ENCODE measurements at places on chromosomes 7 and 10. TPM values are rescaled to one million over a fixed set of nuclear protein-coding genes. Genes with fewer than 3 reads are reported as not detected.

- DNase-seq: peak; percentile 76
Observed at GRCh38 chr7:94374231-94374630, 20.5 kb upstream of the COL1A2 start.

DNA sequence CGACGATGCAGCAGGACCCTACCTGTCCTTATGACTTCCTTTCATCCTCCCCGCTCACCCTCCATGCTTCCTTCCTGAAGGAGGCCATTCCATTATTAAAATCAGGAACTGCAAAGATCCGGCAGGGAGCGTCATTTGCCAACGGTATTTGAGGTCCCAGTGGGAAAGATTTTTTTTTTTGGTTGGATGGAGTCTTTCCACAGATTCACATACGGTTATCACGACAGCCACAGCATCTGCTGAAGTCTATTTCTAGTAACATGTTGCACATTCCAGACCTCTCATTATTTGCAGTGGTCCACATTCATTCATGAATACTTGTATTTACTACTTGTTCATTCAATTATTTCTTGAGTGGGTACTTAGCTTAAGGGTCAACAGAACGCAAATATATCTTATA is 94.7 kb upstream of the LYZL2 start:
- no peak for DNase-seq

- no peak for DNase-seq
Observed at GRCh38 chr7:73829505-73829904, 1.3 kb upstream of the CLDN4 start.

DNA sequence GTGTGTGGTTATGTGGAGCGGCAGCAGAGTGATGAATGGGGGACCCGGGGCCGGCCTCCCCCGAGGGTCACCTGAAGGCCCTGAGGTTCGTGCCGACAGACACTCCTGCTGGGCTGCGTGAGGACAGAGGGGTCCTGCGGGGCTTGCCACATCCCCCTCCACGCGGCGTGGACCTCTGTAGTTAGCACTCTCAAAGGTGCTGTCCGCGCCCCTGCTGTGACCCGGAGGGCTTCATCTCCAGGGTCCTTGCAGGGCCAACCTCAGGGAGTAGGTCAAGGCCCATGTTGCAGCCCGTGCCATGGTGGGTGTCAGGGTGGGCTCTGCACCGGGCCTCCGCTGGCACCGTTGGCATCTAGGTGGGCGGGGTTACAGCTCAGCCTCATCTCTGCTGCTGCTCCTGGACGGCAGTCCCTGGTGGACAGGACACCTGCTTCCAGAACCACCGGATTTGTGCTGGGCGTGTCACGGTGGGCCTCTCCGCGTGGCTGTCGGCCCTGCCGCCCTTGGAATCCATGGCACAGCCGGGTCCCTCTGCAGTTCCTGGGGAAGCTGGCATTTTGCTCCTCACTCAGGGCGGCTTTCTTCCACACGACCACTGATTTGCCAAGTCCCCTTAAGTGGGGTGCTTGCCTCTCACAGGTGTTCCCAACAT is 19.8 kb upstream of the GET4 start:
- DNase-seq: no peak

DNA sequence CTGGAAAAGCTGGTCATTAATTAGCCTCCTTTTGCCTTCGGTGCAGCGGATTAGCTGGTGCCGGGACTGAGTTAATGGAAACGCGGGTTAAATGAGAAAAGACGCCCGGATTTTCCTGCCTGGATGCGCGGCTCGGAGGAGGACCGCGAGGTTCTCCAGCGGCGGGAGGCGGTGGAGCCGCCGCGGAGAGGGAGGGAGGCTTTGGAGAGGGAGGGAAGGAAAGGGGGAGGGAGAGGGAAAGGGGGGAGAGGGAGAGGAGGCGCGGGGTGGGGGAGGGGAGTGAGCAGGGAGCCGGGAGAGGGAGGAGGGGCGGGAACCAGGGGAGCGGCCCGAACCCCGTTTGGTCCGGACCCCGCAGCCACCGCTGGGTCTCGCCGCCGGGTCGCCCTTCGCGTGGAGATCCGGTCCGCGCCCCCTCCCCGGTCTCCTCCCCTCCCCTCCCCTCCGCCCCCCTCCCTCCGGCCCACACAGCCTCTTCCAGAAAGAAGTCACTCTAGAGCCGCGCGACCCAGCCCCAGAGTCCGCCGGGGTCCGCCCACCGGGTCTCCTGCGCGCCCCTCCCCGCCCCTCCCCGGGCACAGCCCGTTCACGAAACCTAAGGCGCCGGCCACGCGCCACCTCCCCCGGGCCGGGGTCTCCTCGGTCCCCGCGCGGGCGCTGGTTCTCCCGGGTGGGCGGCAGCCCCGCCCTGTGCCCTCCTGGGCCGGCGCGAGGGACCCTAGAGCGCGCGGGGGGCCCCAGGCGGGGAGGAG is 347.5 kb downstream of the DNAJB6 start:
- no peak for DNase-seq

DNA sequence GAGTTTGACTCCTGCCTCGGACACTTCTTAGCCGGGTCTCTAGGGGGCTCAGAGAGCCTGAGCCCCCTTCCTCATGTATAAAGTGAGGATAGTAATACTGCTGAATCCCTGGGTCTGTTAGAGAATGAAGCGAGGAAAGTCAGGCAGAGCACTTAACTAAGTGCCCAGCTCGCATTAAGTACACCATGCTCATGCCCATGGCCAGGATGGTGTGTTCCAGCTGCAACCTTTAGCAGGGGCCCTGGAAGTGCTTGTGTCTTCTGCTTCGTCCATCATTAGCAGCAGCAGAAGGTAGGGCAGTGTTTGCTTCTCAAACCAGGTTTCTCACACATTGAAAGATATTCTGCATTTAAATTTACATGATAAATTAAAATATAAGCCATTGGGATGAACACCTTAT is 27.3 kb upstream of the WDFY4 start:
- DNase-seq: no peak

The LHPP gene
- total RNA-seq: 97.5 TPM

GRCh38 chr10:129544205-129545202 is 77.5 kb downstream of the MGMT start:
- no peak for DNase-seq

The OR2A12 gene
- total RNA-seq: not detected

GRCh38 chr7:155198901-155199845 is 98.5 kb upstream of the INSIG1 start:
- no peak for DNase-seq
